ENCODE measurements at places on chromosomes 13 and 19. TPM values are rescaled to one million over a fixed set of nuclear protein-coding genes. Genes with fewer than 3 reads are reported as not detected.

DNA sequence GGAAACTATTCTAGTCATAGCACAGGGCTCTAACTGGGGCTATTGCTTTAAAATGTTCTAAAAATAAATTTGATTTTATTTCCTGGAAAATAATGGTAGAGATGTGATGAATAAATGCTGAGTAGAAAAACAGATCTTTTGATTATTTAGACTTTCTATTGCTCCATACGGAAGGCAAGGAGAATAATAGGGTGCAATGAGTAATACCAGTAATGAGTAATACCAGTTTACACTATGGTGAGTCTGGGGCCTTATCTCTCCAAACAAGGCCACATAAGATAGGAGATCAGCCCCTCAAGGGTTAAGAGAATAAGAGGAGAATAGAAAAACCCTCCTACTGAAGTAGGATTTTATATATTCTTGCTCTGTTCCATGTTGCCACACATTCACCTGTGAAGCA lies 390.4 kb downstream of the KLF5 start:
- H3K27ac ChIP-seq, result no peak overlapping the region
- no peaks in the 10 kb centered on the region for H3K4me1 ChIP-seq
- no peak overlapping the region for H3K4me3 ChIP-seq
- H3K27me3 ChIP-seq, result no peaks in the 10 kb centered on the region
- DNase-seq, result no peak

DNA sequence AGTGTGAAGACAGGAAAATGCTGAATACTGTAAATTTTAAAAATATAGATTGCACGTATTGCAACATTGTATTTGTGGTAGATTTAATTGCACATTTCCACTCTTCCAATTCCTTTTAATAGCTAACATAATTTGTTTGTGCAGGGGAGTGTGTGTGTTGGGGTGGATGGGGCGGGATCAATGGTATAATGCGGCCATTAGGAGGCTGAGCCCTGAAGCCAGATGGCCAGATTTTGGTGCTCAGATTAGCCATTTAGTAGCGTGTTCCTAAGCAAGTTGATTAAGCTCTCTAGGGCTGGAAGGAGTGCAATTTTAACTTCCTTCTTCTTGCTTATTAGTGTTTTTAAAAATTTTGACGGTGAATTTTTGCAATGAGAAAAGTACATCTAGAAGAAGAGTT lies 5.8 kb downstream of the OXGR1 start:
- no peak overlapping the region for H3K4me3 ChIP-seq
- DNase-seq, result no peak
- no peaks in the 10 kb centered on the region for H3K36me3 ChIP-seq
- H3K27me3 ChIP-seq, result peaks cover 17% of the 10 kb centered on the region

GRCh38 chr13:66212511-66212910 lies 1017.6 kb downstream of the PCDH9 start:
- no peaks in the 10 kb centered on the region for H3K36me3 ChIP-seq
- H3K4me1 ChIP-seq, result no peaks in the 10 kb centered on the region
- H3K27me3 ChIP-seq, result no peaks in the 10 kb centered on the region
- DNase-seq, result no peak

DNA sequence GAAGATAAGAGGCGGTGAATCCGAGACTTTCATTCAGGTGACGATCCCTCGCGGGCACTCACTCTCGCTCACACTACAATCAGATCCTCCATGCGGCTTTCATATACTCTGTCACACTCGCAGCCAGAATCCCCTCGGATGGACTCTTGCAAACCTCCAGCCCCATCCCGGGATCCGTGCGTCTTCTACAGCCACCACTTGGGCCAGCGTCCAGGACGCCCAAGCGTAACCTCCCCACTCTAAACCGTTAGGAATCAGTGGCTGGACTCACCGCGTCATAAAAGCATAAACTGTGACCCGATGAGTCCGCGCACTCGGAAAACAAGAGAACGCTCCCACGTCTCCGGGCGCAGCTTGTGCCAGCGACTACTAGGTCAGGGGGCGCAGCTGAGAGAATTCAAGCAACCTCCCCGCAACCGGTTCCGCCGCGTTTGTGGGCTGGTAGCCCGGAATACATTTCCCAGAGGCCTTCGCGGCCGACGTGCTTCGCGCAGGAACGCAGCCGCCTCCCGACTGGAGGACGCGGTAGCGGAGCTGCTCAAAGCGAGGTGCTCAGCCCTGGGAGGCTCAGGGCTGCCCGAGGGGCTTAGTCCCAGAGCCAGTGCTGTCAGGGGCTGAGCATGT lies 27.6 kb downstream of the ZNF607 start:
- H3K27me3 ChIP-seq, result no peaks in the 10 kb centered on the region
- peak overlapping the region; percentile 86 for H3K27ac ChIP-seq
- peaks cover 30% of the 10 kb centered on the region for H3K4me1 ChIP-seq
- H3K36me3 ChIP-seq, result no peaks in the 10 kb centered on the region

DNA sequence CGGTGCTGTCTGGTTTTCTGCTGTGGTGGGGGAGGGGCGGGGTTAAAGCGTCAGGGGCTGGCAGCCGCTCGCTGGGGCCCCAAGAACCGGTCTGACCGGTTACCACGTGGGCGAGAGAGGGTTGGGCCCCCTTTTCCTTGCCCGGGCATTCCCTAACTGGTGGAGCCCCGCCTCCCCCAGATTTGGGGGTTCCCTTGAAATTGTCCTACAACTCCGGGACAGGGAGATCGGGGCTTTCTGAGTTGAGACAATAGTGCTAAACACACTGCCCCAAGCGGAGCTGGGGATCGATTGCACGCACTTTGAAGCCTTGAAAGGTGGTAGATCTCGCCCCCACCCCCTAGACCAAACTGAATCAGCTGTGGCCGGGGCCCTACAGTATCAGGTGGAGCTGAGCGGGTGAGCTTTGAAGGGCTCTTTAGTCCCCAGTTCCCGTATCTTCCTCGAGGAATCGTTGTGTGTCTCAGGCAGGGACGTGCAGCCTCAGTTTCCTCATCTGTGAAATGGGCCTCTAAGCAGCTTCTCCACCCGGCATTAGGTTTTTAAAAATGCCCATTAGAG lies 4.8 kb downstream of the IER2 start:
- H3K36me3 ChIP-seq, result no peaks in the 10 kb centered on the region
- peak; percentile 91 for DNase-seq
- peak overlapping the region; percentile 98 for H3K27ac ChIP-seq
- H3K4me3 ChIP-seq, result peak overlapping the region; percentile 97
- peaks cover 26% of the 10 kb centered on the region for H3K4me1 ChIP-seq

DNA sequence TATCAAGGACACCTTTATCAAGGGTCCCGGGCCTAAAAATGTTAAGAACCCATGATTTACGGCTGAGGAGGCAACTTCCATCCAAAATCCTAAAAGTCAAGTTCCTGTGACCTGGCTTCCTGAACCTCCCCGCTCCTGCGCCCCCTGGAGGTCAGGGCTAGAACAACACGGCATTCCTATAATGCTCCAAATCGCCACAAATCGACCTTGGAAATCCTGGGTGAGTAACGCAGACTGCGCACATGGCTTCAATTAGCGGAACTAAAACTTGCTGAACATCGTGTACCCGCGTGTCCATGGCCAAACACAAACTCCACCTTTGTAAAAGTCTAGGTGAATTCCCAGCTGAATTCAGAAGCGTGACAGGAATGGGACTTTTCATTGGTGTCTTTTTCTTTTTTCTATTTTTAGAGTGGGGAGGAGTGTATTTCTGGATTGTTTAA lies 4.3 kb upstream of the C5AR1 start:
- peaks cover 8% of the 10 kb centered on the region for H3K27me3 ChIP-seq
- H3K4me1 ChIP-seq, result peaks cover 11% of the 10 kb centered on the region

DNA sequence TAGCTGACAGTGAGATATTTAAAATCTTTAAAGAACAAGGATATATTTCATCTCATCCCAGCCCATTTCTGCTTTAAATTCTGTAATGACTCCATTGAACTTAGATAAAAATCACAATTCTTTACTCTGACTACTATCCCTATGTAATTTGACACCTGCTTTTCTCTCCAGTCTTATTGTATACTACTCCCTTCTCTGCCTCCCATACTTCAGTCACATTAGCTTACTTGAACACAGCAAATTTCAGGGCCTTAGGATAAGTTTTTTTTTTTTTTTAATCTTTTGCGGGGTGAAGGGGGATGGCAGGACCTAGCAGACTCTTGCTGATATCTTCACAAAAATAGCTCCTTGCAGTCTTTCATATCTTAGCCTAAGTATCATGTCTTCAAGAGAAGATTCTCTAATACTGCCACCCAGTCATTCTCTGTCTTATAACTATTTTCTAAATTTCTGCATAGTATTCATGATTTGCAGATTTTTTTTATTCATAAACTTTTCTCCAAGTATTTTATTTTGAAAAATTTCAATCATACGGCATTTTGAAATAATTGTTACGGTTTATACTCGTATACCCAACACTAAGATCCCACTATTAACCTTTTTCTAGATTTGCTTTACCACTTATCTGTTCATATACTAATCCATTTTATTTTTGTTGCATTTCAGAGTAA lies 151.4 kb downstream of the PCCA start:
- no peak for DNase-seq
- peaks cover 9% of the 10 kb centered on the region for H3K4me1 ChIP-seq
- no peak overlapping the region for H3K4me3 ChIP-seq
- H3K27me3 ChIP-seq, result no peaks in the 10 kb centered on the region

DNA sequence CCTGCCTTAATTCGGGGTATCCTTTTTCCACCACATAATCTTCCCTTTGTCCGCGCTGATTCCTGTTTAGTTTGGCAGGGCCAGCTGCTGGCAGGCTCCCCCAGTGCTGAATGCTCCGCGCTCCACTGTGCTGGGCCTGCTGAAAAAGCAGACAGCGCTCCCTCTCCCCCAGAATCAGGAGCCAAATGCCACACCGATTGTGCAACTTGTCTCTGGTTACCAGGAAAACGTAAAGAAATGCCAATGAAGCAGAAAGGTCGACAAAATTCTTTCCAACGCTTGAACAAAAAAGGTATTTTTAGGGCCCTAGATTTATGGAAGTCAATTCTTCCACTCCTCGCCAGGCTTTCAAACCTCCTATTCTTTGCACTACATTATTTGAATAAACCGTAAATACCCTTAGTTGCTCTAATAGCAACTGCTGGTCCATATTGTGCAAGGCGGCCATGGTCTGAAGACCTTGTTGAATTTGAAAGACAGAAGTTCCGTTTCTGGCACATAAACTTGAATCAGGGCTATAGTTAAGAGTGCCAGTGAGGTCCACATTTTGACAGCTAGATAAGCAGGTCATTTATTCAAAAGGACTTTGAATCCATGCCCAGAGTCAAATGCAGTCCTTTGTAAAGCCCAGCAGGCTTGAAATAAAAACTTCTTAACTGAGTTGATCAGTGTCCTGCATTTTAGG lies 206.7 kb upstream of the RFC3 start:
- no peaks in the 10 kb centered on the region for H3K27me3 ChIP-seq
- peak overlapping the region; percentile 59 for H3K27ac ChIP-seq
- H3K36me3 ChIP-seq, result no peaks in the 10 kb centered on the region
- DNase-seq, result no peak

GRCh38 chr19:43504426-43505185 lies at the start of gene PHLDB3:
PHLDB3 (minus strand) TSS chr19:43504746; CDS start chr19:43504118, 628 bp downstream.
- H3K36me3 ChIP-seq, result peaks cover 49% of the 10 kb centered on the region
- no peaks in the 10 kb centered on the region for H3K27me3 ChIP-seq
- DNase-seq, result peak; percentile 90
- peak within 1 kb of the TSS; percentile 82 for H3K27ac ChIP-seq
- H3K4me3 ChIP-seq, result peak within 1 kb of the TSS; percentile 78

DNA sequence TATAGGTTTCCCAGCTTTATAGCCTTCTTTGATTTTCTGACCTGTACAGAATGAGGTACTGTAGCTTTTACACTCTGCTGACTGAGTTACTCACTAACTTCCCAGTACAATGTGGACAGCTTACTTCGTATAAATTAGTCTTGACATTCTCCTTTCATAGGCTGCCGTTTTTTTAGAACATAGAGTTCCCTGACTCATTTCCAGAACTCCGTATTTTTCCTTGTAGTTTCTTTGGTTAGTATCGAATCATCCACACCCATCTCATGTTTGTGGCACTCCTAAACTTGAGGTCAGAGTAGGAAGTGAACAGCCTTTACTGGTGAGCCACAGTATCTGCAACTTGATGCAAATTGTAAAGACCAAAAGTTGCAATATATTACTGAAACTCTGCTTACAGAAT lies 303.9 kb downstream of the SLITRK5 start:
- no peak for DNase-seq
- H3K27me3 ChIP-seq, result no peaks in the 10 kb centered on the region
- no peak overlapping the region for H3K27ac ChIP-seq
- H3K4me3 ChIP-seq, result no peak overlapping the region

GRCh38 chr19:10416380-10417257 lies 3.7 kb upstream of the PDE4A start:
- H3K27me3 ChIP-seq, result peaks cover 56% of the 10 kb centered on the region
- peak overlapping the region; percentile 29 for H3K27ac ChIP-seq
- peak overlapping the region; percentile 48 for H3K4me3 ChIP-seq
- DNase-seq, result peak; percentile 95
- H3K4me1 ChIP-seq, result peaks cover 66% of the 10 kb centered on the region

- peaks cover 72% of the 10 kb centered on the region for H3K4me1 ChIP-seq
- no peak overlapping the region for H3K4me3 ChIP-seq
- peaks cover 4% of the 10 kb centered on the region for H3K27me3 ChIP-seq
- no peak for DNase-seq
- no peaks in the 10 kb centered on the region for H3K36me3 ChIP-seq
Observed at GRCh38 chr19:46618670-46619231, 6.1 kb downstream of the PTGIR start.

ZFR2 gene
- 0.43 TPM for polyA plus RNA-seq

FAM83E gene
- 0.67 TPM for polyA plus RNA-seq

SHISA2 gene
- 0.87 TPM for polyA plus RNA-seq

CGB2 gene
- polyA plus RNA-seq, result not detected

ZNF723 gene
- polyA plus RNA-seq, result not detected

ZGLP1 gene
- 11.6 TPM for polyA plus RNA-seq

SYT3 gene
- polyA plus RNA-seq, result 0.02 TPM

Measured in spleen (tissue), 13 donors.